ENCODE measurements at places on chromosomes 7 and 10. TPM values are rescaled to one million over a fixed set of nuclear protein-coding genes. Genes with fewer than 3 reads are reported as not detected.

The MYL10 gene
- not detected for polyA plus RNA-seq

The KIF11 gene
- 0.32 TPM for polyA plus RNA-seq

The SYT15B gene
- polyA plus RNA-seq, result not detected

The CALHM3 gene
- not detected for polyA plus RNA-seq

The TBL2 gene
- polyA plus RNA-seq, result 38.6 TPM

The PLEKHS1 gene
- not detected for polyA plus RNA-seq

All from neural cell (in vitro differentiated cells).